ENCODE measurements at places on chromosomes 11 and 22.

DNA sequence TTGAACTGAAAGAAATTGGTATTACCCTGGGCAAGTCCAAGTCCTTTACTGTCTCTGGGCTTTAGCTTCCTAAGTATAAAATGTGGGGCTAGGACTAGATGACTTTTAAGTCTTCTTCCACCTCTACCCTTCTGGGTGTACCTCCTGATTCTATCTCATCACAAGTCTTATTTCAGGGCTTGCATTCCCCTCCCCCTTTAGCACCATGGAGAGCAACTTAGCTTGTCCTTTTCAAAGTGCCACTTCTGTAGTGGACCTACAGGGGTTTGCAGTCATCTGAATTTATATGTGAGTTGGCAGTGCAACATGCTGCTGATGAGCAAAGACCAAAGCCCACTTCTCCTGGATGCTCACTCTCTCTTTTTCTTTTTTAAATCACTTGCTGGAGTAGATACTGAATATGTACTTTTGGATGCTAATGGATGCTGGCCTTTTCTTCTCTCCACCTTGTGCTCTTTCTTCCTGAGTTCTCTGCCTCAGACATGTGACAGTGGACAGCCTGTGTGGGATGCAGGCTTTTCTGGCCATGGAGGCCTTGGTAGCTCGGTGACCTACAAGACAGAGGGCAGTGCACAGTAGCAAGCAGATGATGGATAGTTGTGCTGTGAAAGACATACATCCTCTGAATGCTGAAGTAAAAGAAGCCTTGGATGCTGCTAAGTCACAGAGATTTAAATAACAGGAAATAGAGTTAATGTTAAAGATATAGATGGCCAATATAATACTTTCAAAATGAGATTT, 185.0 kb downstream of the NELL1 start:
- DNase-seq = no peak

DNA sequence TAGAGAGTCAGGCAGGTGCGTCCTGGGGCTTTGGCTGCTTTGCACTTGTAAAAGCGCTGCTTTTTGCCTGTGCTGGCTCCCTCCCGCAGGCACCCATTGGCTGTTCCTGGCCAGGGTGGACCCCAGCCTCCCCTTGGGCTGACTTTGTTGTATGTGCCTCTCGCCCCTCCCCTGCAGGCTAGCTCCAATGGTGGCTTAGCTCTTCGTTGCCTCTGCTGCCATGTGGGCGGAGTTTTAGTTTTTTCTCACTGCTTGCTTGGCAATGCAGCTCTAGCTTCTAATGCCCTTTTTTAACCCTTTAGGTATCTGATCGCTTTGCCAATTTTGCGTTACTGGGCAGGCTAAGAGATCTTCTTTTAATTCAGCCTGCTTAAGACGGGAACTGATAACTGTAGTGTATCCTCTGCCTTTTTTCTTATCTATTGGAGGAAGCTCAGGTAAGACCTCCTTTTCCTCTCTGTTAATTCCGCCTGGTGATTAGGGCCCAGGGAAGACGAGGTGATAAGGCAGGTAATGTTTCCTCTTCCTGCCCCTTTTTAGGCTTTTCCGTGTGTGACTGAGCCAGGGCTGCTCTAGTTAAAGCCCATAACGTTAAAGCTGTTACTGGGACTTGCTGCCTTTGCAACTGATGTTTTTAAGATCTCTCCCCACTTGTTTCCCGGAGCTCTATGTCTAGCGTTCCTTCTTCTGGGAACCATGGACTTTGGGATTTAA, 11.7 kb upstream of the GLYATL1 start:
- DNase-seq = no peak

DNA sequence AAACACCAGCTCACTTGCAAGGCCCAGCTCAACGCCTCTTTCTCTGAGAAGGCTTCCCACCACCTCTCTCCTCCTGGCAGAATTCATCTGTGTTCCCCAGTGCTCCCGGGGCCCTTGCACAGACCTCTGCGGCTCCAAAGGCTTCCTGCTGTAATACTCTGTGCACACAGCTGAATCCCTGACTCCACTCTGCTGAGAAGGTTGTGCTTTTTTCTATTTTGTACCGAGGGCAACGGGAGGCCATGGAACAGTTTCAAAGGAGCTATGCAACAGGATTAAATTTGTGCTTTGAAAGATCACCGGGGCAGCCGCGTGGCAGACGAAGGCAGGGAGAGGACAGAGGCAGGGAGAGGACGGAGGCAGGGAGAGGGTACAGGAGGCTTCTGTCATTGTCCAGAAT, 49.2 kb upstream of the SYT7 start:
- no peak for DNase-seq

DNA sequence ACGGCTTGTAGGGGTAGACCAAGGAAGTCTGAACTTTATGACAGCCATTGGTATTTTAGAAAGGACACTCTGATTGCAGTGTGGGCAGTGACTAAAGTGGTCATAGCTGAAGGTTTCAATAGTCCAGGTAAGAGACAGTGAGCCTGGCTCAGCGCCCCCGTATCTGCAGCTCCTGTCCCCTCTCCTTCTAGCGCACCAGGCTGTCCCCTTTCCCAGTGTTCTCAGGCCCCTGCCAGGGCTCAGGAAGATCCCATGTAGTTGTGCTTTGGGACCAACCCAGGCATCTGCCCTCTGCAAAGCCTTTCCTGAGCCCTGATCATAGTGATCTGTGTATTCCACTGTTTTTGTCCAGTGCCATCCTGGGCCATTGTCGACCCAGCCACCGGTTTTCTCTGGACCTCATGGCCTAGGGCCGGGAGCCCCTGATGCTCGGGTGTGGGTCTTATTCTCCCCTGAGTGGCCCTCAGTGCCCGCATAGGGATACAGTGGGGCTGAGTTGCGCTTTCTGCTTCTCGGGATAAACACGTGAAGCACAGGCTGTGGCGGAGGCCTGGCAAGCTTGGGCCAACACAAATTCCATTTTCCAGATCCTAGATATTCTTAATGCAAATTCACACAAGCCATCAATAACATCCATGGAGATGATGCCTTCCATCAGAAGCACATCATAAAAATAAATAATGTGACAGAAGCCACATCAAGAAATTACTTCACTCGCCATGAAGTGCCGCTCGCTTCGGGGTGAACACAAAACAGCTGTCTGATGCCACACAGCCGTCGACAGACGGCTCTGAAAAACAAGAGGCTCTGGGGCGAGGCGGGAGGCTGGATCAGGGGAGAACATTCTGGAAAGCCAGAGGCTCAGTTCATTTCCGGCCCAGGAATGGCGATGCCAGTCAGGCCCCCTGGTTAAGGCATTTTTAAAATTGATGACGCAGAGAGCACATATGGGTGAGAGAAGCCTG, 805.0 kb downstream of the TBC1D22A start:
- DNase-seq = no peak

DNA sequence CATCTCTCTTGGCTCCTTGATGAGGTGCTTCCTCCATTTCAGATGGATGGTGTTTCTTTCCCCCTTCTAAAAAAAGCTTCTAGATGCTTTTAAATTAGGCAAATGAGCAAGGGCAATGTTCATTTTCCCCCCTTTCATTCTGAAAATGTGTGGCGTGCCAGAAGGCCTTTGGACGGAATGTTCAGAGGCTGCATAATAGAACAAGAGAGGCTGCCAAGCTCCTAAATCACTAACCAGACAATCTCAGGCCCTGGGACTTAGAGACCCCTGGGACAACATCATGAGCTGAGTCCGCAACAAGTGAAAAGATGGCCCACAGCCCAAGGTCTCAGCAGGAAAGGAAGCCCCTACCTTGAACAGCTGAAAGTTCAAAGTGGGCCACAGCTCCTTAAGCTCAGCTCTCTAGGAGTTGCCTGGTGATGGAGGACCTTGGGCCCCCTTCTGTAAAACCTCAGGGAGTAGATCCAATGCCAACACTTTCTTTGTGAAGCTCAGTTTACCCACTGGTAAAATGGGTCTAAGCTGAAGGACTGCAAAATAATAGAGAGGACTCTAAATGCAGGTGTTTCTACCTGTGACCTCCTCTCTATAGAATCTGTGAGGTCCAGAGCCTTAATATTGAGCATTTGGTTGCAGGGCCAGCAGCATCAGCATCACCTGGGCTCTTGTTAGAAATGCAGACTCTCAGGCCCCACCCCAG, 144.0 kb downstream of the FBXO7 start:
- no peak for DNase-seq

DNA sequence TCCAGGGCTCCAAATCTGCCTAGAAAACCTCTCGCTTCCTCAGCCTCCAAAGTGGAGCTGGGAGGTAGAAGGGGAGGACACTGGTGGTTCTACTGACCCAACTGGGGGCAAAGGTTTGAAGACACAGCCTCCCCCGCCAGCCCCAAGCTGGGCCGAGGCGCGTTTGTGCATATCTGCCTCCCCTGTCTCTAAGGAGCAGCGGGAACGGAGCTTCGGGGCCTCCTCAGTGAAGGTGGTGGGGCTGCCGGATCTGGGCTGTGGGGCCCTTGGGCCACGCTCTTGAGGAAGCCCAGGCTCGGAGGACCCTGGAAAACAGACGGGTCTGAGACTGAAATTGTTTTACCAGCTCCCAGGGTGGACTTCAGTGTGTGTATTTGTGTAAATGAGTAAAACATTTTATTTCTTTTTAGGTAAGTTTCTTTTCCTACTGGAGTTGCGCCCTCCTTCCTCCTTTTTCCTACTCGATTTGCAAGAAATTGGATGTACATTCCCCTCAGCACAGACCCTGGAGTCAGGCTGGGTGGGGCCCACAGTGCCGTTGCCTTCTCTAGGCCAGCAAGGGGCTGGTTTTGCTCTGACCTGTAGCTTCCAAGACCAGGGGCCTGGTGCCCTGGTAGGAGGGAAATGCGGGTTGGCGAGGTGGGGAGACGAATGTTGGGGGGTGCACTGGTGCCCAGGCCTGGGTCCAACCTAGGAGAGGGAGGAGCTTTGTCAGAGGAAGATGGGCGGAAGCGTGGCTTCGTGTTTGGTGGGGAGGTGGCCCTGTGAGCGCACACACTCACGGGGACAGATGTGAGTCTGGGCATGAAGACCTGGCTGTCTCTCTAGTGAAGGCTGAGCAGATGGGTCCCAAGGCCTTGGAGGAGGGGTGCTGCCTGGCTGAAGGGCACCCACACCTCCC, 50.6 kb downstream of the ST14 start:
- DNase-seq = no peak

- no peak for DNase-seq
Observed at GRCh38 chr11:89667001-89667400, 43.1 kb upstream of the TRIM77 start.

DNA sequence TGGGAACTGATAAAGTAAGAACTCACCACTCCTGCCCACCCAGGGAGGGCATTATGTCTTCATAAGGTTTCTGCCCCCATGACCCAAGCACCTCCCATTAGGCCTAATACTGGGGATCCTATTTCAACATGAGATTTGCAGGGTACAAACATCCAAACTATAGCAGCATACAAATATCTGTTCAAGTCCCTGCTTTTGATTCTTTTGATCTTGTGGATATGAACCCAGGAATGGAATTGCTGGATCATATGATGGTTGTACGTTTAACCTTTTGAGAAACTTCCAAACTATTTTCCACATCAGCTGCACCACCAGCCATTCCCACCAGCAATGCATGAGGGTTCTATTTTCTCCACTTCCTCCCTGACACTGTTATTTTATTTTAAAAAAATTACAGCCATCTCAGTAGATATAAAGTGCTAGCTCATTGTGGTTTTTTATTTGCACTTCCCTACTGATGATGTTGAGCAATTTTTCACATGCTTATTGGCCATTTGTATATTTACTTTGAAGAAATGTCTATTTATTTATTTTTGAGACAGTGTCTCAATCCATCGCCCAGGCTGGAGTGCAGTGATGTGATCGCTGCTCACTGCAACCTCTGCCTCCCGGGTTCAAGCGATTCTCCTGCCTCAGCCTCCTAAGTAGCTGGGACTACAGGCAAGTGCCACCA, 7.1 kb upstream of the ATG16L2 start:
- no peak for DNase-seq

- peak; percentile 49 for DNase-seq
Observed at GRCh38 chr11:33941637-33942160, 49.8 kb upstream of the LMO2 start.

GRCh38 chr11:112769170-112769569, 192.1 kb upstream of the NCAM1 start:
- no peak for DNase-seq

DNA sequence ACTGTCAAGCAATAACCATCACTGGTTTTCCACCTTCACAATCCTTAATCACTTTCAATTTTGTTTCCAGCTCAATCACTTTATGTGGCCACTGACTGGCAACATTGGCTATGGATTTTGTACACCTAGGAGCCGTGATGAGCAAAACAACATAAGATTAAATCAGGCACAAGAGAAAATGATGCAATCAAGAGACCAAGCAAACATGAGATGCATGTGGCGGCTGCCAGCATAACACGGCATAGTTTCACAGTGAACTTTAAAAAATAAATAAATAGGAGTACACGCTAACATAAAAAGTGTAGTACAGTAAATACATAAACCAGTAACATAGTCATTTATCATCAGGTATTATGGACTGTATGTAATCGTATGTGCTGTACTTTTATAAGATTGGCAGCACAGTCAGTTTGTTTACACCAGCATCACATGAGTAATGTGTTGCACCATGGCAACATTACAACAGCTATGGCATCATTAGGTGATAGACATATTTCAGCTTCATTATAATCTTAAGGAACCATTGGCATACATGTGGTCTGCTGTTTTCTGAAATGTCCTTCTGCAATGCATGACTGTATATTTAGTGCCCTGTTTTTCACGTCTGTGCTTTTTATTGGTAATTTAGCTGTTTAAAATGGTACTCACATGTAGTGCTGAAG, 83.3 kb upstream of the PRDM11 start:
- no peak for DNase-seq

DNA sequence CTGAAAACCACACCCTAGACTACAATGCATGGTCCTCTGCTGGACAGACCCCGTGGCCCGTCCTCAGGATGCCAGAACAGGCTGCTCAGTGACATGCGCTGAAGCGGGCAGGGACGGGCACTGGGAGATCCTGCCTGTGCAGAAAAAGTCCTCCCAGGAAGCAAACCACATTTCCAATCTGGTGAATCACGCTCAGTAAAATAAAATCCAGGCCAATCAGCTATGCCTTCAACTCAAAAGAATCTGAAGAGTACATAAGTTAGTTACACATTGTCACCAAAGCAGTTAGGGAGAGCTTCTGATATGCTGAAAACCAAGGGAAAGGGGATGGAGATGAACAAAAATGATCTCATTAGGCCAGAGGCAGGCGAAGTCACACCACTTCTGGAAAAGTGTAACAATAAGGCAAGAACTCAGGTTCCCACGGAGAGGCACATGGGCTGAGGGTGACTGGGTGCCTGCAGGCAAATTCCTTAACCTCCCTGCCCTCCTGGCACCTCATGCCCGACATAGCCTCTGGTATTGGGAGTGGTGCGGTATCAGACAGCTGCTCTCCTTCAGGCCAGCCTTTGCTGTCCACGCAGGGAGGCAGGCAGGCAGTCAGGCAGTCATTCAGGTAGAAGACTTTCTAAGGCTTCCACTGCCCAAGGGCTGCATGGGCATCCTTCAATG, 66.4 kb downstream of the APOL5 start:
- DNase-seq = no peak

All from GM06990 (cell line).